Upper lobe of left lung (tissue), 6 donors: ENCODE measurements at places on chromosomes 2 and 18. TPM values are rescaled to one million over a fixed set of nuclear protein-coding genes. Genes with fewer than 3 reads are reported as not detected.

DNA sequence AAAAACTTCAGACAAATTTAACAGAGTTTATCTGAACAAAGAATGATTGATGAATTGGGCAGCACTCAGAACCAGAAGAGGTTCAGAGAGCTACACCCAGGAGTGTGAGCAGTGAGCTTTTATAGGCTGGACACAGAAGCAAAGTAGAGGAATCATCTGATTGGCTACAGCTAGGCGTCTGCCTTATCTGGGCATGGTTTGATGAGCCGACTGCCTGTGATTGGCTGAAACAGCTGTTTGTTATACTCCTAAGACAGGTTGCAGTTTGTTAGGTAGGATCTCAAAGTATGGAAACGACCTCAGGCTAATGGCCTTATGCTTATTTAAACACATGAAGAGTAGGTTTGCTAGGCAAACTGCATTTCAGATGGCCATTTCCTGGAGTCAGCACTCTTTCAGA lies 188.9 kb downstream of the MYO1B start:
- no peak overlapping the region for H3K4me3 ChIP-seq
- no peak overlapping the region for H3K27ac ChIP-seq
- DNase-seq, result no peak
- peaks cover 6% of the 10 kb centered on the region for H3K4me1 ChIP-seq

- no peaks in the 10 kb centered on the region for H3K36me3 ChIP-seq
- no peaks in the 10 kb centered on the region for H3K4me1 ChIP-seq
- no peak overlapping the region for H3K4me3 ChIP-seq
- no peak overlapping the region for H3K27ac ChIP-seq
- DNase-seq, result no peak
- no peaks in the 10 kb centered on the region for H3K27me3 ChIP-seq
These were observed 84.8 kb upstream of the PTPRM start for GRCh38 chr18:7482342-7482741.

- H3K27ac ChIP-seq, result peak overlapping the region; percentile 65
- DNase-seq, result peak; percentile 76
- H3K4me3 ChIP-seq, result peak overlapping the region; percentile 56
- no peaks in the 10 kb centered on the region for H3K27me3 ChIP-seq
These were observed 493 bp downstream of the FN1 start for GRCh38 chr2:215435280-215435869.

- H3K27ac ChIP-seq, result no peak overlapping the region
- no peaks in the 10 kb centered on the region for H3K27me3 ChIP-seq
- H3K4me3 ChIP-seq, result no peak overlapping the region
- H3K36me3 ChIP-seq, result no peaks in the 10 kb centered on the region
- DNase-seq, result no peak
These were observed 126.0 kb upstream of the KLF7 start for GRCh38 chr2:207291625-207292252.

DNA sequence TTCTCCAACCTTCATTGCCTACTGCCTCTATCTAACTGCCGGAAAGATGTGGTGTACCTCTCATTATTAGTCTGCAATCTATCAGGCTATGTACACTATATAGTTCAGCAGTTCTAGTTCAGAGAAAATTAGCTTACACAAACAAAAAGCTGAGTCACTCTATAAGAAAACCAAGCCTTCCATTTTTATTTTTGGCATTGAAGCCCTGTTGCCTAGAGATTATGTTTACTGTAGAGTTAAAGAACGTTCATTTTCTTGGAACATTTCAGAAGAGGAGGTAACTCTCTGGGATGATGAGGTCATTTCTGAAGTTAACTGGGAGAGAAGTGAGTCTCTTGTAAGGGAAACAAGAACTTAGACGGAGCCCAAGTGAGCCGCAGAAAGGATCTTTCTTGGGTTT lies 133.5 kb downstream of the FAM124B start:
- H3K36me3 ChIP-seq, result no peaks in the 10 kb centered on the region
- H3K4me1 ChIP-seq, result no peaks in the 10 kb centered on the region
- no peak for DNase-seq
- no peaks in the 10 kb centered on the region for H3K27me3 ChIP-seq
- H3K27ac ChIP-seq, result no peak overlapping the region

The CRYGD gene
- total RNA-seq, result not detected

DNA sequence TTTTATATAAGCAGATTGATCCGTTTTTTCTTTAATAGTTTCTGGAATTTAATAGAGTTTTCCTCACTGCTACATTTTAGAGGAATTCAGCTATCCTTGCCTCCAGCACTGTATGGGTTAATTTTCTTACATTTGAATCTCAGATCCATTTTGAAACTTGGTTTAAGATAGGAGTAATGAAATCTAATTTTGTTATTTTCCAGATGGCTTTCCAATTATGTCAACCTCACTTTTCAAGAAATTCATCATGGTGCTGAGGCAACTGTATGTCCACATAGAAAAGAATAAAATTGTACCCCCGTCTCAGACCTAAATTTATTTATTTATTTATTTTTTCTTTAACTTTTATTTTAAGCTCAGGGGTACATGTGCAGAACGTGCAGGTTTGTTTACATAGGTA lies 105.1 kb downstream of the EPB41L5 start:
- H3K4me3 ChIP-seq, result no peak overlapping the region
- no peaks in the 10 kb centered on the region for H3K4me1 ChIP-seq
- DNase-seq, result no peak
- H3K27ac ChIP-seq, result no peak overlapping the region
- H3K27me3 ChIP-seq, result no peaks in the 10 kb centered on the region

- no peaks in the 10 kb centered on the region for H3K36me3 ChIP-seq
- no peaks in the 10 kb centered on the region for H3K27me3 ChIP-seq
- no peak for DNase-seq
- H3K27ac ChIP-seq, result peak overlapping the region; percentile 54
- H3K4me1 ChIP-seq, result peaks cover 13% of the 10 kb centered on the region
These were observed 36.9 kb upstream of the SLC14A1 start for GRCh38 chr18:45686891-45687611.

DNA sequence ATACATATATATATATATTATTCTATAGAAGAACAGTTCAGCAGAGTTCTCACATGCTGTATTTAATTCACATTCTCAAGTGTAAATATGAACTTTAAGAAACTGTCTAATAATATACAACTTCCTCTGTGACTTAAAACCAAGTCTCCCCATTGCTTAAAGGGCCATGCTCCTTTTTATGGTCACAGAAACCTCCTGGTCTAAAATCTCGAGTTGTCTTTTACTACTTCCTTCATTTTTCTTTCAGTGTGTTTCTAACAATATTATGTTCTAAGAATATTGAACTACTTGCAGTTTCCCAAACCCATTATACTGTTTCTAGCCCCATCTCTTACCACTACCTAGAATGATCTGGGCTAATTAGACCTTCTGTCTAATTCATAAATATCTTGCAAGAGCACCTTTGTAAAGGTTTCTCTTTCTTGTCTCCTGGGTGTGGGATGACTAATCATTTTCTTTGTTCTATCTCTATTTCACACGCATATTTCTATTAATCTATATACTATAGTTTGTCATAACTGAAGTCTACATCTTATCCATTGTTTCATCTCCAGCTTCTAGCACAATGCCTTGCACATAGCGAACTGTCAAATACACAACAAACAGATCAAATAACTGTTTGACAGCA lies 48.8 kb downstream of the ERBB4 start:
- no peak for DNase-seq
- no peak overlapping the region for H3K27ac ChIP-seq
- H3K4me1 ChIP-seq, result no peaks in the 10 kb centered on the region
- no peaks in the 10 kb centered on the region for H3K27me3 ChIP-seq
- H3K4me3 ChIP-seq, result no peak overlapping the region
- H3K36me3 ChIP-seq, result no peaks in the 10 kb centered on the region

- no peak overlapping the region for H3K4me3 ChIP-seq
- no peak overlapping the region for H3K27ac ChIP-seq
- H3K36me3 ChIP-seq, result peaks cover 14% of the 10 kb centered on the region
- H3K27me3 ChIP-seq, result no peaks in the 10 kb centered on the region
- no peak for DNase-seq
These were observed 59.2 kb upstream of the MAP3K20 start for GRCh38 chr2:173016451-173016850.

DNA sequence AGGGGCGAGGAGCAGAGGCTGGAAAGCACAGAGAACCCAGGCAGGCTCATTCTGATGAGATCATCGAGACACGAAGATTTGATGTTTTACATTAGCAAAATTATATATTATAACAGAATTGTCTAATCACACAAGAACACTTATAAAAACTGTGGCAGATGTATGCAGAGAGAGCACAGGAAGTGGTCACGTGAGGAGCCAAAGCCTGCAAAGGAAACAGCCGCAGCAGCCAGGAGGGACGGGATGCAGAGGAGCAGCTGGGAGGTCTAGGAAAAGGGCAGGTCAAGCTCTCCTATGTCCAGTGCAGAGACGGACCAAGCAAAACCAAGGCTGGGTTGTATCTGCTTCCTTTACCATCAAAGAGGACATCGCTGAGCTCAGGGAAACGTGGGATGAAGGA lies 355.1 kb upstream of the MYT1L start:
- H3K4me3 ChIP-seq, result no peak overlapping the region
- H3K27me3 ChIP-seq, result no peaks in the 10 kb centered on the region
- DNase-seq, result no peak
- no peaks in the 10 kb centered on the region for H3K4me1 ChIP-seq
- H3K27ac ChIP-seq, result no peak overlapping the region

DNA sequence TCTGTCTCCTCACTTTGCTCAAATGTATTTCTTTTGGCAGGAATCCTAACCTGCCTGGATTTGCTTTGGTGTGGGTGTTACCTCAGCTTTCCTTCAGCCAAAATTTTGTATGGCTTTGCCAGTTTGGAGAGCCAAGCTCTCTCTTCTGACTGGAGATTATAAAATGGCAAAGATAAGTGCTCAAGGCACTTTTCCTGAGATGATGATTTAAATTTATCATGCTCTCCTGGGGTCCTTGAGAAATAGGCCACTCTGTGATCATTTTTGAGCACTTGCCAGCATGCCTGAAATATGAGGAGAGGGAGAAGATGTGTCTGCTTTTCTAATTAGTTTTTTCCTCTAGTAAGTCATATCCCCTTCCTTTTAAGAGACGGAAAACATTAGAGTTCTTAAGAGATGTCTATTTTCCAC lies 683.0 kb downstream of the SLC4A3 start:
- no peaks in the 10 kb centered on the region for H3K36me3 ChIP-seq
- no peaks in the 10 kb centered on the region for H3K4me1 ChIP-seq
- no peak overlapping the region for H3K27ac ChIP-seq
- no peak overlapping the region for H3K4me3 ChIP-seq
- H3K27me3 ChIP-seq, result no peaks in the 10 kb centered on the region

DNA sequence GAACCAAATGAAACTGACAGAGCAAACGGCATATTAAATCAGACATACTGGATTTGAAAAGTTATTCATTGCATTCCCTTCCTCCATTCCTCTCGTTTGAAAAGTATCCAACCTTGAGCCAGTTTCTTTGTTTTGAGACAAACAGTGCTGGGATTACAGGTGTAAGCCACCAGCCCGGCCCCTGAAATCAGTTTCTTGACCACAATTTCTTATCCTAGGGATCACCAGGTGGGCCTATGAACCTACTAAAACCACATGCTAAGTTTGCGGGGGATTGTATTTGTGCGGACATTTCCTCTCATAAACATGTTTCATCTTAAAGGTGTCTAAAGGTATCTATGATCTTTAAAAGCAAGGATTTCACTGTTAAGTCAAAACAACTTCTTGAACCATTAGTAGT lies 11.6 kb downstream of the PTPN2 start:
- H3K4me3 ChIP-seq, result no peak overlapping the region
- no peaks in the 10 kb centered on the region for H3K27me3 ChIP-seq
- no peaks in the 10 kb centered on the region for H3K36me3 ChIP-seq
- H3K4me1 ChIP-seq, result no peaks in the 10 kb centered on the region
- no peak for DNase-seq
- H3K27ac ChIP-seq, result no peak overlapping the region

- no peak for DNase-seq
- H3K4me3 ChIP-seq, result no peak overlapping the region
- no peaks in the 10 kb centered on the region for H3K36me3 ChIP-seq
- H3K4me1 ChIP-seq, result peaks cover 20% of the 10 kb centered on the region
- no peak overlapping the region for H3K27ac ChIP-seq
These were observed 219.4 kb downstream of the TGIF1 start for GRCh38 chr18:3669376-3669775.

DNA sequence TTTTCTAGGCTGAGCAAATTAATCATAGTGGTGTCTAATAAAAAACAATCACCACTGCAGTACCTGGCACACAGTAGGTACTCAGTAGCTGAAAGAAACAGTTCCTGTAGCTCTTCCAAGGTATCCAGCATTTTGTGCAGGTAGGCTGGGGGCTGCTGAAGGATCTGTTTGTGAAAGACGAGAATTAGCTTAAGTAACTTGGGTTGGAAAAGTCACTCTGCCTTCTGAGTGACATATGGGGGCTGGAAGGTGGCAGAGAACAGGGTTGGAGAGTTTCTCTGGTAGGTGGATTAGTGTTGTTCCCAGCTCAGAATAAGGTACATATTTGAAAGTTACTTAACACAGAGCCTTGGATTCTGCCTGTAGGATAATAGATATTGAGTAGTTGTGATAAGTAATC lies 72.8 kb downstream of the FMNL2 start:
- H3K27ac ChIP-seq, result peak overlapping the region; percentile 61
- H3K4me1 ChIP-seq, result peaks cover 62% of the 10 kb centered on the region
- H3K4me3 ChIP-seq, result no peak overlapping the region
- DNase-seq, result no peak

DNA sequence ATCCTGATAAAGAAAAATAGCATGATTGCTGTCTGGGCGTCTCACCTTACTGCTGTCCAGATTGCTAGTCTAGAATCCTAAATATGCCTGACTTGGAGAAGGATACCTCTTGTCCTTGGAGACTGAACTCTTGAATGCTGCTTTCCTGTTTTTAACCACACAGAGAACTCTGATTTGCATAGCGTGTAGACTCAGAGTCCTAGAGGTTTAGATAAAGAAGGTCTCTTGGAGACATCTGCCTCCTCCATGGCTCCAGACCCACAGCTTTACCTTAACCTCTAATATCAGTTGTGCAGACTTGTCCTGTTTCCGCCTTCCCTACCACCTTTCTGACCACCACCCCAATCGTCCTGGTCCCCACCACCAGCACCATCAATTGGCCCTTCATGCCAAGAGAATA lies 292.6 kb upstream of the CYRIA start:
- H3K27me3 ChIP-seq, result no peaks in the 10 kb centered on the region
- H3K4me1 ChIP-seq, result no peaks in the 10 kb centered on the region
- no peaks in the 10 kb centered on the region for H3K36me3 ChIP-seq
- no peak overlapping the region for H3K4me3 ChIP-seq
- no peak overlapping the region for H3K27ac ChIP-seq

DNA sequence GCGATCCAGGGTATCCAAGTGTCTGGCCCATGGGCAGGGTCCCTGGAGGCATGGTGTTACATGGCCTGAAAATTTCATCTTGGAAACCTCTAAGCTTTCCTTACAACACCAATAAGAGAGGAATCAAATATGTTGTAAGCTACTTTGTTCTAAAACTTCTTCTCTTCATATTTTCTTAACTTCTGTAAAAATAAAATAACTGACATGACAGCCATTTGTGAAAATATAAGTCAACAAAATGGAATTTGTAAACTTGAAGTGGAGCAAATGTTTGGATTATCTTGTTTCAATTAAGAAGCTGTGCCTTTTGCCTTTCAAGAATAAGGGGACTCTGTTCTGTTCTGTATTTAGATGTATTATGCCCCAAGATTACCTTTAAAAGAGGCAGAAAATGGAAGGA lies 319.7 kb downstream of the LPIN1 start:
- no peak overlapping the region for H3K27ac ChIP-seq
- no peak overlapping the region for H3K4me3 ChIP-seq
- H3K36me3 ChIP-seq, result no peaks in the 10 kb centered on the region
- no peaks in the 10 kb centered on the region for H3K27me3 ChIP-seq
- no peak for DNase-seq
- no peaks in the 10 kb centered on the region for H3K4me1 ChIP-seq

- H3K4me3 ChIP-seq, result peak overlapping the region; percentile 77
- peak overlapping the region; percentile 99 for H3K27ac ChIP-seq
- peaks cover 25% of the 10 kb centered on the region for H3K4me1 ChIP-seq
These were observed 663 bp downstream of the RHBDD1 start for GRCh38 chr2:226836548-226836885.
